ENCODE measurements at places on chromosomes 6 and 20.

GRCh38 chr20:37899105-37900045 lies 3.6 kb upstream of the VSTM2L start:
- no peak for DNase-seq

DNA sequence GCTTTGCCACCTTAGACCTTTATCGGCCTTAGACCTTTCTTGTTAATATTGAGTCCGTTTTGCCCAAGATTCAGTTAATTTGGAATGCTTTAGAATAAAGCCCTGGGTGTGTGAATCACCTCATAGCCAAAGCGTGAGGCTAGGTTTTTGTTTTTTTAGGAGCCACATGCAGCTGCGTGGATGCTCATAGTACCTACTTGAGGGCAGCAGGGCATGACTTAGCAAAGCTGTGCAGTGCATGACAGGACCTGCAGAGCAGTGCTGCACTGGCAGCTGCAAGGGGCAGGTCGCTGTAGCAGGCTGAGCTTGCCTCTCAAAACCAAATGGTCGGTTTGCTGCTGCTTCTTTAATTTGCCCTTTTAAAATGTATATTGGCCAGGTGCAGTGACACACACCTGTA lies 116.1 kb downstream of the JAG1 start:
- DNase-seq, result no peak

DNA sequence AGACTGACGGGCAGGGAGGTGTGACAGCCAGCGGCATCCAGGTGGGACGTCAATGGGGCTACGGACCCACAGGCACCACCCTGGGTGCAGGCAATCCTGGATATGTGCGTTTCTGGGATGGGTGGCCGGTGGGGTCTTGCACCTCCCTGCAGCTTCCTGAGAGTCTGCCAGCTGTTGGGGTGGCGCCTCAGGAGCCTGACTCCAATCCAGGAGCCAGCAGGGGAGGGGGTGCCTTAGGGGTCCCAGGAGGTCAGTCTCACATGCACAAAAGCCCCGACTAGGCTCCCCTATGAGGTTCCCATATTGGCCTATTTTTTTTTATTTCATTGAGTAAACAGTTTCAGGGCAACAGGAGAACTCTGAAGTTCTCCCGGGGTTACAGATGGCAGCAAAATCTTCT lies 73.3 kb downstream of the GINS1 start:
- DNase-seq, result no peak

- DNase-seq, result no peak
These were observed 55.5 kb upstream of the SGK1 start for GRCh38 chr6:134373282-134373922.

- DNase-seq, result peak; percentile 80
These were observed 25.4 kb downstream of the HLA-F start for GRCh38 chr6:29748391-29749307.

DNA sequence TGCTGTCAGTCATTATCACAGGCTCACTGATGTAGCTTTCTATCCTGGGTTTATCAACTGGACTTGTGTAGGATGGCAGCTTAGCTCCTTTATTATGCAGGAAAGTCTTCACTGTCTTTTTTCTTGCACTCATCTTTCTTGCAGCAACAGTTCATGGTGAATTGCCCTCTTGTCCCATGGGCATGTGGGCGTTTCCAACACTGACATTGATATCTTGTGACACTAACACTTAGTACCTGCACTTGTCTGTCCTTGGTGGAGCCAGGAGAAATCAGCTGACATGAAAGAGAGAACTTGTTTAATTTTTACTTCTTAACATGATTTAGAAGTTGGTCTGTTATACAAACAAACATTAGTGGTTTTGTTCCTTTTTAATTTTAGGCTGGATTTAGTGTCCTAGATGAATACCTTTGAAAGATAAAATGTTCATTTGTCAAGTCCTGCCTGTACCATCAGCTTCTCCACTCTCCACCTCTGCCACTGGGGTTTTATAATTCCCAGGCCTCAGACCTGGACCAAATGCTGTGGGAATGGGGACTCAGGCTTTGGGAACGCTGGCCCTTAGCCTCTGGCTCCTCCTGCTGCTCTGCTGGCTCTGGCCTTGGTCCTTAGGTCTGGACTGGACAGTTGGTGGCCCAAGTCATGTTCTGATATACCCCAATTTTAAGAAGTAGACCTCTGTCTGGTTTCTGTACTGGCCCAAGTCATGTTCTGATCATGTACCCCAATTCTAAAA lies 161.0 kb upstream of the LAMP5 start:
- no peak for DNase-seq

DNA sequence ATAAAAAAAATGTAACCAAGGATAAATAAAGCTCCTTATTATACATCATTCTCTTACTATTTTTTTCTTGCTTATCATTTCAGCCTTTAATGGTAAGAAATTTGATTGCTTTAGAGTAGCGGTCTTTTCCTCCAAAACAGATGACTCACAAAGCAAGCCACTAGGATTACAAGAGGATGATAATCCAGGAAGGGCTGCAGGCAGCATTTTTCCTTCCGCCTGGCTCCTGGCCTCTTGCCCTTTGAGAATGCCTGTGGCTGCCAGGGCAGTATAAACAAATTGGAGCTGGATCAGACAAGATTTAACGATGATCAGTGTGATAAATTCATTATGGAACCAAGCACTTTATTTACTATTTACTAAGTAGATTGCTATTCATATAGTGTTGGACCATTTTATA lies 9.7 kb upstream of the FBXL4 start:
- DNase-seq, result no peak

DNA sequence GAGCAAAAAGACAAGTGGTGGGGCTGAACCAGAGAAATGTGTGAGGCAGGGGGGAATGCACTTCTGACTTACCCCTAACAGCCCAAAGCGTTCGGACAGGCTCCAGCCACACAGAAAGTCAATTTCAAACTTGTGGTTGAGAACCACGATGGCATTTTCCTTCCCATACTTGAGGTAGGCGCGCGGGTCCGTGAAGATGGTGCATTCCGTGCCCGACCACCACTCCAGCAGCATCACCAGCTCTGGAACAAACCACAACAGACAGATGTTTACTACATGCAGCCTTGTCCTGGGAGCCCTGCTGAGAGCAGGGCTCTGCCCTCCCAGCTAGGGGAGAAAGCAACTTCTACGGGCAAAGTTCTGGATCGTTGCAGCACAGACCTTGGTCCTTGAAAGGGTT lies 107.7 kb downstream of the AGPAT4 start:
- DNase-seq, result no peak

- peak; percentile 48 for DNase-seq
These were observed at the start of gene SLC2A4RG for GRCh38 chr20:63739130-63740069. Gene SLC2A4RG, plus strand, starts transcription at chr20:63739776. Its CDS starts 137 bp downstream, at chr20:63739913.

- no peak for DNase-seq
These were observed 60.1 kb upstream of the PRSS16 start for GRCh38 chr6:27187231-27188060.

DNA sequence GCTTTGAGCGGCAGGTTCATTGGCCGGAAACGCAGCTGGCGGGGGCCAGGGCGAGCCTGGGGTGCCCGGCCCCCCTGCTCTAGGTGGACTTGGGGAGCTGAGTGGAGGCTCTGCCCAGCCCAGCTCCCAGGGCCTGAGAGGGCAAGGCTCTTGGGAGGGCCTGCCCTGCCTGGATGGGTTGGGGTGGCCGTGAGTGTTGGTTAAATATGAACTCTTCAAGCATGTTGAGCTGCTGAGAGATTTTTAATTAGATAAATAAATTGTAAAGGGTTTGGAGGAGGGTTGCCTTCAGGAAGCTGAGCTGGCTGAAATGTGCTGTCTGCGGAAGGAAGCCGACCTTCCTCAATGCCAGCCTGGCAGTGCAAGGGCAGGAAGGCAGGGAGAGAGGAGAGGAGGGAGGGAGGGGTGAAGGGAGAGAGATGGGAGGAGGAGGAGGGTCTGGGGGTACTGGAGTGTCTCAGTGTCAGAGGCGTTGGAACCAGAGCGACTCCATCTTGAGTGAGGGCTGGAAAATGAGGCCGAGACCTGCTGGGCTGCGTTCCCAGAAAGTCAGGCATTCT lies 39.4 kb upstream of the PMEPA1 start:
- DNase-seq, result no peak

GRCh38 chr6:167092672-167093339 lies 30.1 kb upstream of the CCR6 start:
- DNase-seq, result no peak

- DNase-seq, result no peak
These were observed 73.1 kb upstream of the SLC22A1 start for GRCh38 chr6:160048471-160048870.

DNA sequence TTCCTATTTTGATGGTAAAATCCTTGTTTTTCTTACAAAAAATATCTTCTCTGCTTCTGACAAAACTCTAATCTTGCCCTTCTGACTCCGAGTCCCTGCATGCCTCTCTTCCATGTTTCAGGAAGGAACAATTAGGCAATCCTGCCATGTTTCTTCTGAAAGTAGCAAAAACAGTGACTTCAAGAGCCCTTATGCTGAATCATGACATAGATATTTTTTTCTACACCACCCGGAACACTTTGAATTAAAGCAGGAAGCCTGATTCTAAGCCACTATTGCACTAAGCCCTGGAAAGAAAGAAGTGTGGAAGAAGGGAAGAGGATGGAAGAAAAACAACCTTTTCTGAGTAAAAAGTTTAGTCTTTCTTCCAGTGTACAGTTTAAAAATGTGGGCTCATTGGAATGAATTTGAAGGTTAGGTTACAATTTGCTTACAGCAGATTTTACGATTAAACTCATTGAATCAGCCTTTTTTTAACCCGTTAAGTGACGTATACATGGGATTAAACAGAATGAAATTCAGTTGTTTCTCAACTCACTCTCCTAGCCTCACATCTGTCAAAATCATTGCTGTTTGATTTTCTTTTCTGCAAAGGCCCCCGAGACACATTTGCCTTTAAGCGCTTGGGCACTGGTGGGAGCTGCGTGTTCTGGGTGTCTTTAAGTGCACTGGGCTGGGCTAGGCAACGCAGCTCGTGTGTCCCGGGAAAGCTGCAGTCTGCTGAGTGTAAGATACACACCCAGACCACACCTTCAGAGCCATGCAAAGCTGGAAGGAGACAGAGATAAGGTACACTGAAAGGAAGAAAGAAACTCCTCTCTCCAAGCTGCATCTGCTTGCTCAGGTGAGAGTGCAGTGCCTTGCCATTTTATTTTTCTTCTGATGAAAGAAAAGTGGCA lies 159.4 kb upstream of the CITED2 start:
- DNase-seq, result no peak

- DNase-seq, result no peak
These were observed at the start of gene C6orf15 for GRCh38 chr6:31112478-31112877. Gene C6orf15, minus strand, starts transcription at chr6:31112575. Its CDS starts 20 bp downstream, at chr6:31112555.

- no peak for DNase-seq
These were observed 117.9 kb upstream of the PTPN1 start for GRCh38 chr20:50392138-50392866.

- DNase-seq, result no peak
These were observed 44.4 kb downstream of the MDFI start for GRCh38 chr6:41682497-41683272.

- DNase-seq, result no peak
These were observed 171.6 kb downstream of the MTHFD1L start for GRCh38 chr6:151036869-151037680.

DNA sequence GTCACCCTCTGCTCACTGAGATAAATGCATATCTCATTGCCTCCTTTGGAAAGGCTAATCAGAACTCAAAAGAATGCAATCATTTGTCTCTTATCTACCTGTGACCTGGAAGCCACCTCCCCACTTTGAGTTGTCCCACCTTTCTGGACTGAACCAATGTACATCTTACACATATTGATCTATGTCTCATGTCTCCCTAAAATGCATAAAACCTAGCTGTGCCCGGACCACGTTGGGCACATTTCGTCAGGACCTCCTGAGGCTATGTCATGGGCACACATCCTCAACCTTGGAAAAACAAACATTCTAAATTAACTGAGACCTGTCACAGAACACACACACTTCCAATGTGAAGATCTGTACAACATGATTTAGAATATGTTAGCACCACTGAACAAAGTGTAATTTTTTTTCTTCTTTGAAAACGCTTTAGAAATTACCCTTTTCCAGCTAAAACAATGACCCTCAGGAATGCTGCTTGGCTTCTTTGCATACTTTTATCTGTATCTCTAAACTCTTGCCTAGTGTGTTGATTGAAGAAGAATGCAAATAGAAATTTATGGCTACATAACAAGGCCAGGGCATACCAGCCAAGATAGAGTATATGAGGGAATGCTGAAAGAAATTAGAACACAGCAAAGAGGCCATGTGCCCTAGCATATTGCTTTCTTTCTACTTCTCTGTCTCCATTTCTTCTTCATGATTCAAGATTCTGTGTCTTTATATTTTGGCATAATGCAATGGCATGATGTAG lies 84.6 kb upstream of the DST start:
- no peak for DNase-seq

DNA sequence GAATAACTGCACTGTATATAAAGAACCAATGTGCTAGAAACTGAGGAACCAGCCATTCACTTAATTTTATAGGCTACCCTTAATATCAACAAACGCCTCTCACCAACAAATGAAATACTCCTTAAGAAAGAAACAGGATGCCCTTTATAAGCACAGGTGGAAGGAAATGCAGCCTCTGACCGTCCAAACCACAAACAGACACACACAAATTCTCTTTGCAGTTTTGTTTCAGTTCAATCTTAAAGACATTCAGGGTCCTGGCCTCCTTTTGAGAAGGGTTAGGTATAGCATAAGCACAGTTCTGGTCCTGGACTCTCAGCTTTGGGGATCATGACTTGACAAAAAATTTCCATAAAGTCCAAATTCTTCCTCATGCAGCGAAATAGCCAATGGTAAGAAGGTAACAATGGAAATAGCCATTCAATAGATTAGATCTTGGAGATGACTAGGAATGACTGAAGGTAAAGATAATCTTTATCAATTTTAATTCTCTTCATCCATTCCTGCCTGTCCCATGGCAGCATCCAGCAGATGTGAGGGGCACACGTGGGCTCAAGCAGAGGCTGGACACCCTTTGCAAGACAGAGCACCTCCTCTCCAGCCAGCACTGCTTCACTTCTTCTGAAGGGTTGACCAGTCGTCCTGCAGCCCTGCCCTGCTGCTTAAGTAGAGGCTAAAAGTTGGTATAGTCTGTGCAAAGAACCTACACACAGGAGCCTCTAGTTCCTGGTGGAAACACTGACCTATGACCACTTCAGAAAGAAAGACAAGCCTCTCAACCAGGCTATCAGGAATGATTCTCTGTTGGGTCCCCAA lies 123.9 kb downstream of the CD83 start:
- DNase-seq, result no peak

DNA sequence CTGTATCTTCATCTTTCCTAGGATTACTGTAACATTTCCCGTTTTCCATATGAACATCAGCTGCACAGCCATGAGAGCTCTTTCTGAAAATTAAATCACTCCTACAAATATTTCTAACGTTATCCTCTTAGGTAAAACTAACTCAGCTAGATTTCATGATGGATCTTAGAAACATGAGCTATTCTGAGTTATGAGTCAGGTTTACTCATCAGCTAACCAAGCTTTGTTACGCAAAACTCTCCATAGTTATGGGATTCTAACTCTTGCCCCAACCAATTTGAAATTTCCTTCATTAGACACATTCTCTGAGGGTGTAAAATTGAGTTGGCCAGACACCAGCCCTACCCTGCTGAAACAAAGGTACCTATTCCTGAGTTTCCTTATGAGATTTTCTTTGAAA lies 14.0 kb downstream of the DEFB110 start:
- no peak for DNase-seq

GRCh38 chr6:162014069-162014811 lies 713.3 kb downstream of the PRKN start:
- DNase-seq, result no peak
